ENCODE measurements at places on chromosomes 12 and 14.

DNA sequence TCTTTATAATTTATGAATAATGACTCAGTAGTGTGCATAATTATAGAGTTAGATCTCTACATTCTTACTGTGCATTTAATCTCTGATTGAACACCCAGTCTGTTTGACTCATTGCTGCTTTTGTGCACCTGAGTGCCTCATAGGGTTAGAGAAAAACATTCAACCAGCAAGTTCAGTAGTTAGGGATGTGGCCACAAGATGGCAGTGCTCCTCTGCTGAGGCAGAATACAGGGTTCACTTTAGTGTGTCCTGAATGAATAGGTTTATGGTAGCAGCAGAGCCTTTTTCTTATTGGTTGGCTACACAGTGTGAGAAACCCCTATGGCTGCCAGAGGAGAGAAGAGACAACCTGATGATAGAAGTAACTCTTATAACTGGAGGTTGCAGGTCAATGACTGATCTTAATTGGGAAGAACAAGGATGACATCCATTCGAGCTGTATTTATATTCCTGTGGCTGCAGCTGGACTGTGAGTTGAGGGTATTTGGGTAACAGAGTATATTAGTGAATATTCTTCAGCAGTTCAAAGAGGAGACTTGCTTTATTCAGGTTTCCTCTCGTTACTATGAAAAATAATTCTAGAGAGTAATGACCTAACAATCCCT lies 194.9 kb upstream of the OR4E1 start:
- peak; percentile 40 for DNase-seq

- DNase-seq = peak; percentile 22
Measured at GRCh38 chr14:67514650-67515385, 18.3 kb upstream of the PLEKHH1 start.

GRCh38 chr12:70721216-70721615 lies 84.0 kb upstream of the PTPRB start:
- DNase-seq = no peak

DNA sequence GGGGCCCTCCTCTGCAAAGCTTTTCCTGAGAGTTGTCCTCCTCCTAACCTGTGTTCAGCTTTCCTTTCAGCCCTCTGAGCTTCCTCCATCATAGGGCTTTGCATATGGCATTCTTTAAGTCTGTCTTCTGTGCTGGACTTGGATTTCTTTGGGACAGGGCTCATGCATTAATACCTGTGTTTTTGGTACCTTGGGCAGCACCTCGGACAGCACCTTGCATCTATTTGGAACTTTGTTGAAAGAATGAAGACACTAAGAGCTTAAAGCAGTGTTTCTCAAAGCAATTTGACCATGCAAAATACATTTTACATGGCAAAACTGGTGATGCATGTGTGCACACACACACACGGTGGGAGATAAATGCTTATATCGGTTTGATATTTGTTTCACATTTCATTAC lies 115.0 kb upstream of the SRRM4 start:
- DNase-seq = no peak

- no peak for DNase-seq
Measured at GRCh38 chr12:109346920-109347319, 780 bp upstream of the MYO1H start.

GRCh38 chr12:104167519-104168458 lies 29.8 kb upstream of the NFYB start:
- DNase-seq = no peak

DNA sequence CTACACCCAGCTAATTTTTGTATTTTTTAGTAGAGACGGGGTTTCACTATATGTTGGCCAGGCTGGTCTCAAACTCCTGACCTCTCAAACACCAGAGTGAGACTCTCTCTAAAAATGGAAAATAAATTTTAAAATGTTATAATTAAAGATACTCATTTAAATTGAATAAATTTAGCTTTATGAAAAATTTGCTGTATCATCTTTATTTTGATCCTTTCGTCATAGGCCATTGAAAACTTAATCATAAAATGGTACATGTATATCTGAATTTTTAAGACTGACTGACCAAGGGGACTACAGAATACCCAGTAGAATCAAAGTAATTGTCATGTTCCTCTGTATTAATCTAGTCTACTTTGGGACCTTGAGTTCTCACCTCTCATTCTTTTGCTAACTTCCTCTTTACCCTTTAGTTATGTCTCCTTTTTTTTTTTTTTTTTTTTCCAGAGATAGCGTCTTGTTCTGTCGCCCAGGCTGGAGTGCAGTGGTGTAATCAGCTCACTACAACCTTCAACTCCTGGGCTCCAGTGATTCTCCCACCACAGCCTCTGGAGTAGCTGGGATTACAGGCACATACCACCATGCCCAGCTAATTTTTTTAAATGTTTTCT lies 9.5 kb downstream of the RAB5B start:
- DNase-seq = no peak

DNA sequence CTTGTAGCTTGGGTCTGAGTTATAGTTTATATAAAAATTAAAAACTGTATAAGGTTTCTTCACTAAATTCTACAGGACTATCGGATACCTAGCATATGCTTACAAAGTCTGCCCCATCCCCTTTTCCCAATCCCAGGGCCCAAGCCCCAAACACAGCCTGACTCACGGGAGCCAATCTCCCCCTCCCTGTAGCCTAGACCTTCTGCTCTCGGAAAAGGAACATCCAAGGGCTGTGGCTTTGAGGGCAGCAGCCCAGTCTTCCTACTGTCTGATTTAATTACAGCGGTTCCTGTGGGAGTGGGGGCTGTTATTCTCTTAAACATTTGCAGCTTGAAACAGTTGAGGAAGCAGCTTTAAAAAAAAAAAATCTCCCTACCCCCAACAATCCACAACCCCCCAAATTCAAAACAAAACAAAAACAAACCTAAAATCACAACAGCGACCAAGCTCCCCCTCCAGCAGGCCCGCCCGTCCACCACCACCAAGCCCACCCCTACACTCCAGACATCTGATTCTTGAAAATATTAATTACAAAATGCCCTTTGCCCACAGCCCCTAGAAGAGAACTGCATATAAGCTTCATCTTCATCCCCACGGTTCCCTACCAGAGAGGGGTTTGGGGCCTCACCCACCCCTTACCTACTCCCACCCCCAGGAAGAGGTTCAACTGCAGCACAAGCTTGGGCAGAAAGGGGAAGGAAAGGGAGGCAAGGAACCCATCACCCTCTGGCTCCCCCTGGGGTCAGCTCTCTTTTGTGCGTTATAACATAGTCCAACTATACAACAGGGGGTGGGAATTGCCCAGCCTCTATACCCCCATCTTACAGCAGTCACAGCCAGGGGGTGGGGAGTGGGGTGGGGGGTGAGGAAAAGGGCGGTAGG lies 1.1 kb upstream of the PRKAG1 start:
- DNase-seq = peak; percentile 66

- DNase-seq = peak; percentile 91
Measured at GRCh38 chr12:91326058-91327027, 143.7 kb upstream of the DCN start.

GRCh38 chr14:49056021-49056420 lies 530.2 kb downstream of the RPS29 start:
- no peak for DNase-seq

- no peak for DNase-seq
Measured at GRCh38 chr12:49664591-49665239, 41.4 kb downstream of the PRPF40B start.

GRCh38 chr14:39426605-39427004 lies 5.6 kb downstream of the FBXO33 start:
- DNase-seq = peak; percentile 40

DNA sequence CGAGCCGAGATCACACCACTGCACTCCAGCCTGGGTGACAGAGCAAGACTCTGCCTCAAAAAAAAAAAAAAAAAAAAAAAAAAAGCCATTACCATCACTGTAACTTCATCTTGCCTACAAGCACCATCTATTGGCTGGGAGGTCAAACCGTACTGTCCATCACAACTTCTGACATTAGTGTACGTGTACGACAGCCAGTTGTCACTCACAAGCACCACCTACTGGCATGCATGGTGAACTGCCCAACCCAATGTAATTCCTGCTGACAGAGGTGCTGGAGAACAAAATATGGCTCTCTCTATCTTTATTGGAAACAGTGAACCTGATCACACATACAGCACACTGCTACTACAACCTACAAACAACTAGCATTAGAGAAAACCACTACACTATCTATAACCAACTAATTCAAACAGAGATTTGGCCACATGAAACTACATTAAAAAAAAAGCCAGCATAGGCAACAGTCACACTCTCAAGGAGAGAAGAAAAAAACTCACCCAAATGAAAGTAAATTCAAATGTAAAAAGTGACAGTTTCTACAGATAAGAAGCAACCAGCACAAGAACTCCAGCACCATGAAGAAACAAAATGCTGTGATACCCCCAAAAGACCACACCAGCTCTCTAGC lies 82.3 kb downstream of the PUS7L start:
- no peak for DNase-seq

- DNase-seq = no peak
Measured at GRCh38 chr14:80385336-80385735, 174.0 kb upstream of the DIO2 start.

GRCh38 chr12:64077922-64078321 lies 144.2 kb downstream of the KICS2 start:
- DNase-seq = peak; percentile 51

DNA sequence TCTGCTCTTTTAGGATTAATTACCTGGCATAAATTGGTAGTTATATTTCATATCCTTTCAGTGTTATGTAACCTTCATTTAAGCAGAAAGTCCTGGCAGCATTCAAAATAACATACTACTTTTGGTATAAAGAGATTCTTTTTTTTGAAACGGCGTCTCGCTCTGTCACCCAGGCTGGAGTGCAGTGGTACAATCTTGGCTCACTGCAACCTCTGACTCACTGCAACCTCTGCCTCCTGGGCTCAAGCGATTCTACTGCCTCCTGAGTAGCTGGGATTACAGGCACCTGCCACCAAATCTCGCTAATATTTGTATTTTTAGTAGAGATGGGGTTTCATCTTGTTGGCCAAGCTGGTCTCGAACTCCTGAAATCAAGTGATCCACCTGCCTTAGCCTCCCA lies 9.2 kb downstream of the KTN1 start:
- DNase-seq = peak; percentile 45

DNA sequence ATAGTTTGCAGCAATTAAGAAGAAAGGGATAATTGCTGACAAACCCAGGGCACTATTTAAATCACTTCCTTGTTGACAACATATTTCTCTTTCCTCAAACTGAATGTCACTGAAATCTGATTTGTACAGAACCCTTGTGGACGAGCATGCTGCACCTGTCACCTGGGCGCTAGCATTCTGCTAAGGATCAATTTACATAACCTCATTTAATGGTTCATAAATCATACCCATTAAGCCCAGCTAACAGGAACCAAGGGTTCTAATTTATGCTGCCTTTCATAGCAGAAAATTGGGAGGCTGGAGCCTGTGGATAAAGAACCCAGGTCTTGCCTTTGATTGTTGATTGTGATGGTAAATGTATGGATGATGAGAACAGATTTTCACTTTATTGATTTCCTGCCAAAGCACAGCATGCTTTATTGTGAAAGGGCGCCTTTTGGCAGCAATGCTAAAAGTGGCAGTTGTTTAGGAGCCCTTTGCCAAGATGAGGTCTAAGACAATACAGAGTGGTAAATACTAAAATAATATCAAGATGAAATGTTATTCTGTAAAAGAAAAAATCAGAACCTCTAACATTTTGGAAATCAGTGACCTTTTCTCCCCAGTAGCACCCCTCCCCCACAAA lies 95.4 kb downstream of the NKX2-1 start:
- DNase-seq = no peak

- DNase-seq = peak; percentile 88
Measured at GRCh38 chr12:6927379-6928021, at the start of gene ATN1. ATN1 (plus strand) TSS chr12:6927959; CDS start chr12:6934002, 6,043 bp downstream.

DNA sequence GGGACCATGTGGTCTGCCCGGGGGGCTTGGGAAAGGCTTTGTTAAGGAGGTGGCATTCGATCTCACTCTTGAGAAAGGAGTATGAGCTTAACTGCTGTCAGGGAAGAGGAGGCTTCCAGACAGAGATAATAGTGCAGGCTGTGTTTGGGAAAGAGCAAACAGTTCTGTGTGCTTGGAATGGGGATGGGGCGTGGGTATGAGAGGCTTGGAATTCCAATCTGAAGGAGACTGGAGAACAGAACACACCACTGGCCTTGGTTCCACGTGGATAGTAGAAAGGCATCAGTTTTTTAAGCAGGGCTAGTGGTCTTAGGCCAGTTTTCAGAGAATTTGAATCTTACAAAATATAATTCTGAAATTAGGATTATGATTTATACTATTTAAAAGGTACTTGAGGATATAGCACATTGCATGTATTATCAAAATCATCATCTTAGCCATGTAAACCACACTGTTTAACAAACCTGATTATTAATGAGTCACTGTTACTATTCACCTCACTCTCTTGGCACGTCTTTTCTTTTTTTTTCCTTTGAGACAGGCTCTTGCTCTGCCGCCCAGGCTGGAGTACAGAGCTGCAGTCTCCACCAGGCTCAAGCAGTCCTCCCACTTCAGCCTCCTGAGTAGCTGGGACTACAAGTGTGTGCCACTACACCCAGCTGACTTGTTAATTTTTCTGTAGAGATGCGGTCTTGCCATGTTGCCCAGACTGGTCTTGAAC lies 38.5 kb upstream of the KCNK13 start:
- DNase-seq = no peak

DNA sequence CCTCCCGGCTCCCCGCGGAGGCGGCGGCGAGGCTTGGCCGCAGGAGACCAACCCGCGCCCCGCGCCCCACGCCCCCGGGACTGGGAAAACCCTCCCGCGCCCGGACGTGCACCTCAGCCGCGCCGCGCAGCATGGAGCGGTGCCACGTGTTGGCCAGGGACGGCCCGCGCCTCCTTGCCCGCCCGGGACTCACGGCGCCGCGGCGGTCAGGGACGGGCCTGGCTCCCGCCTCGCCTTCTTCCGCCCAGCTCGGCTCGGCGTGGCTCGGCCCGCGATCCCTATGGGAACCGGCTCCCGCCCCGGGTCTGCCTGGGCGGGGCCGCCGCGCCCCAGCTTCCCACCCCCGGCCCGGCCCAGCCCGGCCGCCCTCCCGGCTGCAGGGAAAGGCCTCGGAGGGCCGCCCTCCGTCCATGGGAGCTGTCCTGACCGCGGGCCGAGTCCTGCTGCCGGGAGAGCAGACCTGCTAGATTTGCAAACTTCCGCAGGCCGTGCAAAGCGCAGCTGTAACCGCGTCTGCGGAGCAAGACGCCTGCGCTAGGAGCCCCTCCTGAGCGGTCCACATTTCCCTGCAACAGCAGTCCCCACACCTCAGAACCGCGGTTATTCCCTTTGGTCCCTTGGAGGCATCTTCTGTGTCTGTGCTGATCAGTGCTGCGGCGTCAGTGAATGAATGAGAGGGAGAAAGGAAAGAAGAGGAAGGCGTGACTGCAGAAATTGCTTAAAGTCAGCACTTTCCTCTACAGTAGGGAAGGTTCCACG lies at the start of gene CDKL1:
TSS of gene CDKL1 (minus strand) at position 251 of the 759 bp plus-strand sequence. CDS start 1,013 bp downstream, outside the sequence.
- peak; percentile 74 for DNase-seq

Data from myocyte (in vitro differentiated cells).